ENCODE measurements at places on chromosomes 7 and 10. TPM values are rescaled to one million over a fixed set of nuclear protein-coding genes. Genes with fewer than 3 reads are reported as not detected.

Gene C10orf105
- not detected for total RNA-seq

Gene INPP5A
- total RNA-seq = 13.6 TPM

Gene CASTOR2
- total RNA-seq = 4.6 TPM

Gene CALHM3
- total RNA-seq = 0.20 TPM

Gene PDE6C
- not detected for total RNA-seq

Gene H2BK1
- total RNA-seq = not detected

Gene SPOCK2
- total RNA-seq = 0.51 TPM

Gene ADCYAP1R1
- not detected for total RNA-seq

Gene SH2B2
- 3.6 TPM for total RNA-seq

Gene HTR7
- total RNA-seq = not detected

Gene CUL2
- total RNA-seq = 26.7 TPM

Gene COL17A1
- 1.8 TPM for total RNA-seq

Gene ASZ1
- not detected for total RNA-seq

Gene NOBOX
- total RNA-seq = not detected

Gene HOXA10
- total RNA-seq = 7.1 TPM
